ENCODE measurements at places on chromosomes 7 and 10. TPM values are rescaled to one million over a fixed set of nuclear protein-coding genes. Genes with fewer than 3 reads are reported as not detected.

GNG11 gene
- 15.8 TPM for total RNA-seq

ITPRID1 gene
- not detected for total RNA-seq

NODAL gene
- not detected for total RNA-seq

FAM13C gene
- total RNA-seq = 0.50 TPM

PRPF18 gene
- 21.7 TPM for total RNA-seq

CYP3A5 gene
- 0.15 TPM for total RNA-seq

OR2A5 gene
- not detected for total RNA-seq

HOXA1 gene
- total RNA-seq = 0.45 TPM
